Epithelial cell of proximal tubule (primary cell): ENCODE measurements at places on chromosomes 1 and 21.

DNA sequence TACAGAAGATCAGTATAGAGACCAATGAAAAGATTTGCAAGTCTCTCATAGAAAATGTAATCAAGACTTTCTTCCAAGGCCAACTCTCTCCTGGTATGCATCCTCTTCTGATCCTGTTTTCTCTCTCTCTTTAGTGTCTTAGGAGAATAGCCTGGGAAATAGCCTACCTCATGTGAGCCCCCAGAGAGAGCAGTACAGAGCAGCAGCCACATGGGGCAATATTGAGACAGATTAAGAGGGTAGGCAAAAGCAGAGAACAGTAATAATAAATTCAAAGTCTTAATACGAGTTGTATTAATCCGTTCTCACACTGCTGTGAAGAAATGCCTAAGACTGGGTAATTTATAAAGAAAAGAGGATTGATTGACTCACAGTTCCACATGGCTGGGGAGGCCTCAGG, 61.4 kb downstream of the RNASEL start:
- no peak for DNase-seq

DNA sequence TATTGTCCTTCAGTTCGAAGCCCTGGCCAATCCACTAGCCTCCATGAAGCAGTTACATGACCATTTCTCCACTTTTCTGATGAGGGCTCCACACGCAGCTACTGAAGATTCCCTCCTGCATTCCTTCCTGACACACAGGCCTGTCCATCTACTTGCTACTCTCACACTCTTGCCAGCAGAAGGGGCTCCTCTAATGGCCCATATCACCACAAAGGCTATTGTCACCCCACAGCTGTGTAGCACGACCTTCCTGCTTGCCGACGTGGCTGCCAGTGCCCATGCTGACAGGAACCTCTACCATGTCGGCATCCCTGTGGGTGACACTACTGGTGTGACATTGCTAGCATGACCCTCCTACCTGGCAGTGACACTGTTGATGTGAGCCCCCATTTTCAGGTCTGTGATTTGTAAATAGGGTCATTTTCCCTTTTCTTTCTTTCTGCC, 1528.6 kb upstream of the TPTE start:
- DNase-seq = no peak

- DNase-seq = no peak
These were observed 107.5 kb upstream of the RUNX1 start for GRCh38 chr21:35156293-35157278.

- DNase-seq = no peak
These were observed 40.0 kb downstream of the COQ8A start for GRCh38 chr1:226980122-226980560.

DNA sequence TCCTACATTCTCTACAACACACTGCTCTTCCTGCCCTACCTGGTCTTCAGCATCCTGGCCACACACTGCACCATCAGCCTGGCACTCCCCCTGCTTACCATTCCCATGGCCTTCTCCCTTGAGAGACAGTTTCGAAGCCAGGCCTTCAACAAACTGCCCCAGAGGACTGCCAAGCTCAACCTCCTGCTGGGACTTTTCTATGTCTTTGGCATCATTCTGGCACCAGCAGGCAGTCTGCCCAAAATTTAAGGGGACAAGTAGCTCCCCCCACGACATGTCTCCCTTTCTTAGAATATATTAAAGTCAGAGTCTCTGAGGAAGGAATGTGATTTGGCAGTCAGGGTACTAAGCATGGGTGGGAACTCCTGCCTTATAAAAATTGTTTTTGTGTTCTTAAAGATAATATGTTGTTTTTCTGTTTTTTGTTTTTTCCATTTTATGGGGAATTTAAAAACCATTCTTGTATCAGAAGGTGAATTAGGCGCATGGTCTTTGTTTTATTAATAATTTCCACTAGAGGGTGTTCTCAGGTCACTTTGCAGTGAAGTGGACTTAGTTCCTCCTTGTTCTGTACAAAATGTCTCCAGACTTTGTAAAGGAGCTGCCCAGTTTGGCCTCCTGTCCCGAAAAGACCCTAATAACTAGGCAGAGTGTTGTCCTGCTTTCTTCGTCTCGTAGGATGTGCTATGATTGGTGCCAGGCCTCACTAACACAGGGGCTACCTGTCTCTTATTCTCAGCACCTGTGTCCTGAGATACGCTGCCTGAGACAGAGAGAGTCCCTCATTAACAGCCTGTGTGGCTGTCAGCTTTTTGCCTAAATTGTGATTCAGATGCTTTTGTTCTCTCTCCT, 13.1 kb downstream of the UBIAD1 start:
- DNase-seq = no peak

- no peak for DNase-seq
These were observed 11.2 kb upstream of the PHC2 start for GRCh38 chr1:33442141-33442540.

DNA sequence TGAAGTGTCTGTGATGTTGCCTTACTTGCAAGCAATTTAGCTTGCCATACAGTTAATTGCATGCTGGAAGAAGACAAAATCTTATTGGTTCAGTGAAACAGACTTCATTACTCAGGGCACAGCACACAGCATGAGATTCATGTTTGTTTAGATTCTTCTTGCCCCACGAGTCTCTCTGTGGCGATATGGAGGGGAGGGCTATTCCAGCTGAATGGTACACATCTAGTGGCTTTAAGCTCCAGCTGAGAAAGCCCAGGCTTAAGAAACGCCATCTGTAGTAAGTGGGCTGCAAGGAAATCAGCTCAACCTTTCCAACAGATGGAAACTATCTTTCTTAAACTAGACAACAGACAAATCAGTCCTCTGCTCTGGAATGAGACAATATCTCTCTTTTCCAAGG, 1022.0 kb downstream of the NCAM2 start:
- no peak for DNase-seq

DNA sequence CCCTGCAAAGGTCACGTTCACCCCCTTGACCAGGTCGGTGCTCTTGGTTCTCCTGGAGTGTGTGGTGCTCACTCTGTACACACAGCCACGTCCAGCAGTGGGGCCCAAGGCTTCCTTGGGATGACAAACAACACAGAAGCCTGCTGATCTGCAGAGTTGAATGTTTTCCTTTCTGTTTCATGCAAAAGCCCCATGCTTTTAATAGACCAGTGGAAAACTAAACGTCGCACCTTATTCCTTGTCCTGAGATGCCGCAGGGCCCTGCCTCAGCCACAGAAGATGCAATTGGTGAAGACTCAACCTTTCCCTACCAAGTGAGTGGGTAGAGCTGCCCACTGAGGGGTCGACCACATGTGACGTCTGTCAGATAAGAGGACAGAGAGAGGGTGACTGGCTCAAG, 5.8 kb upstream of the PDPN start:
- no peak for DNase-seq

- DNase-seq = peak; percentile 10
These were observed 29.3 kb downstream of the SLC66A1 start for GRCh38 chr1:19341201-19342061.

- peak; percentile 23 for DNase-seq
These were observed 12.4 kb downstream of the TNFRSF8 start for GRCh38 chr1:12075195-12076114.

DNA sequence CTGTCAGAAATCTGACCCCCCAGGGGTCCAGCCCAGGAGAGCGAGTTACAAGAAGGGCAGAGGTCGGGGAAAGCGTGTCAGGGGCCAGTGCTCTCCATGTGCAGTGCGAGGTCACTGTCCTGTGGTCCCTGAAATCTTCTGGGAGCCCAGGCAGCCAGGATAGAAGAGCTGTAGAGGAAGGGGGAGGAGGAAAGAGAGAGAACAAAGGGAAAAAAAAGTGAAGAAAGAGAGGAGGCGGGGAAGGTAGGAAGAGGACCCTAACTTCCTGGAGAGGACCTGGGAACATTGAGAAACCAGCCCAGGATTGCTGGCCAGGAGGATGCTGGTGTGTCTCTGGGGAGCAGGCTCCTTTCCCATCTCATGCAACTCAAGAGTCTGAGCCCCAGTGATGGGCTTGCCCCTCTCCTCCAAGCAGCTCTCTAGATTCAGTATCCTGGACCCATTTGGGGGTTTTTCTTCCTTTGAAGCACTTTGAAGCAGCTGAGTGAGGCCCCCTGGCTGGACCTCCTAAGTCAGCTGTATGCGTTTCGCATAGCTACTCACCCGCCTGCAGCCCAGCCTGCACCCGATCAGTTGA, 6.8 kb upstream of the INAVA start:
- no peak for DNase-seq

DNA sequence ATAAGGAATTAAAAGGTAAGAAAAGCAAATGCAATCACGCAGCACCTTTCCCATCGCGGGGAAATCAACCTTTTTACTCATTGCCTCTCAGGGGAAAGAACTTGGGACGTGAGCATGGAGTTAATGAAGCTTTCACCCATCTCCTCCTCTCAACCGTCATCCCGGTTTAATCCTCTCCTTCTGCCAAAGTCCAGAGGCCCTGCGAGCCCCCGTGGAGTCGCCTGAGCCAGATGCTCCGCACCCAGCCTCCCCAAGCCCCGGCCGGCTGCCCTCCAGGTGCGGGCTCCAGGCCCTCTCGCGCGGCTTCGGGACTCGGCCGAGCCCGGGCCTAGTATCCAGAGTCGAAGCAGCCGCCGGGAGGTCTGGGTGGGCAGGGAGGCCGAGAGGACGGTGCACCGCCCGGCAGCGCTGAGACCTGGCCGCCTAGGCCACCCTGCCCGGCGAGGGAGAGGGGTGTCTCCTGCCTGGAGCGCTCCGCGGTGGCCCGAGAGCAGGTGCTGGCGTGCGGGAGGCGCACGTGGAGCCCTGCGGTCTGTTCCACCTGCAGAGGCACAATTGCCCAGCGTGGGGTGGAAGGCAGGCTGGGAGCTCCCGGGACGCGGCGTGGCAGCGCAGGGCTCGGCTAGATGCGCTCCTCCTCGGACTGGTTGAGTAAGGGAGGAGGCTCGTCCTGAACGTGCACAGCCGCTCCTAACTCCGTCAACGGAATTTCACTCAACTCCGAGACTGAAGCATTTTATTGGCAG, 218.5 kb downstream of the SDCCAG8 start:
- DNase-seq = no peak

DNA sequence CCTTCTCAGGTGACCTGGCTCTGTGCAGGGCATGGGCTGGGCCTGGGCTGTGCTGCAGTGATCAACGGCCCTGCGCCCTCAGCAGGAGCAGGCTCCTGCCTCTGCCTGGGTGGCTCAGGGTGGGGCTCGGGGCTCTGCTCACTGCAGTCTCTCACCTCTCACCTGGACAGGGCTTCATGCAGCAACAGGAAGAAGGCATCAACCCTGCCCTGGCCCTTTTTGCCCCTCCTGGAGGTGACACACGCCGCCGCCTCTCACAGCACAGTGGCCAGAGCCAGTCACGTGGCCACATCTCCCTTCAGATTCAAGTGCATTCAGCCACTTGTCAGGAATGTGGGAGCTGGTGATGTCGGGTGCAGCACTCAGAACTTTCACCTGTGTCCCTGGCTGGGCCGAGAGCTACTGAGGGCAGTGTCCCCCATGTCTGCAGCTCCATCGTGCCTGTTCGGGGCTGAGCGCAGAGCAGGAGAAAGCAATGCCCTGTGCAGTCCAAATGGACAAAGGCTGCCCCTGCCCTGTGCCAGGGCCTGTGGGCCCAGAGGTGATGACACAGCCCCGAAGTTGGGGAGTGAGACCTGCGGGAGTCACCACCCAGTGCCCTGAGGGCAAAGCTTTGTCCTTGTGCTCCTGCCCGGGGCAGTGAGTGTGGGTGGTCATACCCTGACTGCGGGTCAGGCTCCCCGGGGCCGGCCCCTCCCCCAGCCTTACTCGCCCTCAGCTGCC, 314.0 kb downstream of the PTPRU start:
- DNase-seq = no peak

GRCh38 chr1:44661781-44662682, 12.2 kb downstream of the TMEM53 start:
- no peak for DNase-seq

GRCh38 chr1:1004780-1005697, 5.1 kb upstream of the HES4 start:
- DNase-seq = no peak

GRCh38 chr1:54952950-54953718, 27.3 kb upstream of the TMEM61 start:
- peak; percentile 78 for DNase-seq

DNA sequence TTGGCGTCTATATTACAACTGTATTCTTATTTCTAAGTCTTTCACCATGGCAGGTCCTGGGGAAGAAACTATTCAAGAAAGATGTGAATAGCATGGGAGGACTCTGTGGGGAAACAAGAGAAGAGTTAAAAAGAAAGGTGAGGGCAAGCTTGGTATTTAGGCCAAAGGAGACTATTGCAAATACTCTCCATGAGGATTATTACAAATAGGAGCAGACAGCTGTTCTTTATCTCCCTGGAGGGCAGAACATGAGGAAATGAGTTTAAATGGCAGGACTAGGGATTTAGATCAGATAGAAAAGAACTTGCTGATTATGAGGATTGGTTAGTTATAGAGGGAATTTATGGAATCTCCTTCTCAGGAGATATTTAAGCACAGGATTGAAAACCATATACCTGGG, 186.8 kb downstream of the CDC7 start:
- no peak for DNase-seq

- no peak for DNase-seq
These were observed 306.3 kb upstream of the RGS18 start for GRCh38 chr1:191851799-191852595.

GRCh38 chr1:6100861-6101783, 55.4 kb downstream of the KCNAB2 start:
- no peak for DNase-seq

DNA sequence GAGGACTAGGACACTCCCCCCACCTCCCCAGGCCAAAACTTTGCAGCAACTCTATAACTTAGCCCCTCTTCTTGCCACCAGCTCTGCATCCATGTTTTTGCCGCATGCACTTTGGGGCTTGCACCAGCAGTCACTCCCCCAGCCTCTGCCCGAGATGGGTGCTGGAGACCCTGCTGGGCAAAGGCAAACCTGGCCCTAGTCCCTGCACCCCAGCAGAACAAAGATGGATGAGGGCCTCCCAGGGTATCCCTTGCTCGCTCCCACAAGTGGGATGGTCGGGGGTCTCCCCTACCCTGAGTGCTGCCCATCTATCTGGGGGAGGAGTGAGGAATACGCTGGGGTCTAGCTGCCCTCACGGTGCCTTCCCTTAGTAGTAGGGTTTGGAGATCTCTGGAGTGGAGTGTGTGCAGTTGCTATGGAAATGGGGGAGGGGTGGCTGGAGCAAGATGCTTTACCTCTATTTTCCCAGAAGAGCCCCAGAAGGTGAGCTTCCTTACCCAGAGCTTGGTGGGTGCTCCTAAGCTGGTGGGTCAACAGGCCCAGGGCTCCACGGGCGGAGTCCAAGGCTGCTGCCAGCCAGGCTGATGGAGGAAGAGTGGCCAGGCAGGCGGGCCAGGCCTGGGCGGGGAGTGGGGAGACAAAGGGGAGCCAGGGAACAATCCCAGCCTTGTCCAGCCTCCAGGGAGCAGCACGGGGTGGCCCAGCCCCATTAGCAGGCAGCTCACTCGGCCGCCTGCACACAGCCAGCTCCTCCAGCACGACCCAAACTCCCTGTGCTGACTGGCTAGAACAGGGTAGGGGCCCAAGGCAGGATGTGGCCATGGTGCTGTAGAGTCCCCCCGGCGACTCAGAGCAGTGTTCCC, at the start of gene PAQR6:
PAQR6 (minus strand) TSS at position 597 of the 863 bp plus-strand sequence. CDS start 1,325 bp downstream, outside the sequence.
- no peak for DNase-seq
